ENCODE measurements at places on chromosomes 1 and 21. TPM values are rescaled to one million over a fixed set of nuclear protein-coding genes. Genes with fewer than 3 reads are reported as not detected.

TCEA3 gene
- total RNA-seq = 112 TPM

DNA sequence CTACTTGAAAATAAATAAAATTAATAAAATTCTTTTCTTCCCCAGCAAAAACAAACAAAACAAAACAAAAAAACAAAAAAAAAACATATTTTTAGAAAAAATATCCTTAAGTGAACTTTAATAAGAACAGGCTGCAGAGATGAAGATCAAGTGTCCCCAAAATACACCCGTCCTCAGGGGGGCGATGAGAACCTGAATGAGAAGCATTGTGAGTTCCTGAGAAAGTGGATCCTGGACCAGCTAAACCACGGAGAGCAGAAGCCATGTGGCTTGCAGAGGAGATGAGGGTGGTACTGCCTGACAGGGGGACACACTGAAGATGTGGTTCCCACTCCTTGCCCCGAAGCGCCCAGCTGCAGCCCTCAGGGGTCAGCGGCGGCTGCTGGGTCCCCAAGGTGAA lies 89.3 kb downstream of the ITPKB start:
- no peak for DNase-seq
- H3K4me1 ChIP-seq = peaks cover 29% of the 10 kb centered on the region
- no peaks in the 10 kb centered on the region for H3K36me3 ChIP-seq
- no peak overlapping the region for H3K27ac ChIP-seq
- H3K27me3 ChIP-seq = no peaks in the 10 kb centered on the region

DNA sequence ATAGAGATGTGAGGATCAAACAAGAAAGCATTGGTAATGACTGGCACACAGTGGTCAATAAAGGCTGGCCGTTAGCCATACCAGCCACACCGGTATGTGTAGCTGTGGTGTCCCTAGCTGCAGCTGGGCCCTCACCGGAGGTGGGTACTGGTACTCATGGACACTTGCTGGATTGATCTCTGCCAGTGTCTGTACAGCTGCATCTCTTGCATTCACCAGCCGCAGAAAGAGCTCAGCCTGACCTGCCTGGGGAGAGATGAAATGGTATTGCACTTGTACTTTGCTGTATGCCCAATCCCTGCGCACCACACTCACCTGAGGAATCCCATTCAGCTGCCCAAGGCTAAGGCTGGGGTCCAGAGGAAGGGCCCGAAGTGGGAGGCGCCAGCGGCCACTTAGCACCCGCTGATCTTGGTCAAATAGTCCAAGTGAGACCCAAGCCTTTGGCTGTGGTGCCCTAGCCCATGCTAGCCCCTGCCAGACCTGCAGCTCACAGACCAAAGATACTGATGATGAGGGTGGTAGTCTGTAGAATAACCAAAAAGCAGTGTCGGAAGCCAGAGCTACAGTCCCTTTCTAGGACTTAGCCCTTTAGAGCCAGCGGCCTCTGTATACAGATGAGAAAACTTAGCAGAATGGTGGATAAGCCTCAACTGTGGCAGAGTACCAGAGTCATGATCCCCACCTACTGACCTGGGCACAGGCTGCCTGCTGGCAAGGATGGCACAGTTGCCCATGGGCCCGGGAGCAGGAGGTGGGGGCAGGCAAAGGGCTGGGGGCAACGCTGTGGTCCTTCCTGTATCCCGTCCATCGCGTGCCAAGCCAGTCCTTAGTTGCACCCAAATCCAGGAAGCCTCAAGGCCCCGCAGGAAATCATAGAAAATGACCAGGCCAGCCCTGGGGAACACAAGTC lies 3.0 kb downstream of the CCDC17 start:
- no peaks in the 10 kb centered on the region for H3K4me1 ChIP-seq
- H3K27ac ChIP-seq = peak overlapping the region; percentile 8
- no peaks in the 10 kb centered on the region for H3K27me3 ChIP-seq

- H3K27ac ChIP-seq = peak overlapping the region; percentile 13
- H3K4me3 ChIP-seq = no peak overlapping the region
- no peaks in the 10 kb centered on the region for H3K27me3 ChIP-seq
- no peaks in the 10 kb centered on the region for H3K4me1 ChIP-seq
These were observed 25.5 kb upstream of the MTMR11 start for GRCh38 chr1:149962039-149962647.

Data from Peyer's patch (tissue), 4 donors.